ENCODE measurements at places on chromosomes 6 and 20. TPM values are rescaled to one million over a fixed set of nuclear protein-coding genes. Genes with fewer than 3 reads are reported as not detected.

DNA sequence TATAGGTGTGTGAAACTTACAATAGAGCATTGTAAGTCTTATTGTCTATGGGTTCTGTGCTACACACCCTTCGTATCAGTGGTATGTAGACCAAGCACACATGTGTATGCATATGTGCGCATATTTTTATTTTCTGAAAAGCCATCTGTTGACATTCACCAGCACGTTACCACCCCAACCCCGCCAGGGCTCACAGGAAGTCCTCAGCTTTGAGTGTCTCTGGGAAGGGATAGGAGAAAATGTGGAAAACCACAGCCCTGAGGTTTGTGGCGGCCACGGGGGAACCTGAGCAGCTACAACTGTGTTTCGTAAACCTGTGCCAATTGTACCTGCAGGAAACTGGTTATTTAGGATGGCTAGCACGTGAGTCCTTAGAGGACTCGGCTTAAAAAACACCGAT, 123.3 kb upstream of the PHACTR3 start:
- H3K36me3 ChIP-seq: no peaks in the 10 kb centered on the region
- H3K4me3 ChIP-seq: no peak overlapping the region
- H3K27ac ChIP-seq: no peak overlapping the region

- no peak overlapping the region for H3K27ac ChIP-seq
- no peak for DNase-seq
- H3K4me3 ChIP-seq: no peak overlapping the region
- no peaks in the 10 kb centered on the region for H3K27me3 ChIP-seq
Measured at GRCh38 chr6:35587167-35587566, 74.5 kb upstream of the TULP1 start.

- H3K36me3 ChIP-seq: no peaks in the 10 kb centered on the region
- peaks cover 10% of the 10 kb centered on the region for H3K4me1 ChIP-seq
- H3K27me3 ChIP-seq: peaks cover 7% of the 10 kb centered on the region
- H3K27ac ChIP-seq: no peak overlapping the region
- DNase-seq: peak; percentile 45
Measured at GRCh38 chr20:58511861-58512260, 3.3 kb downstream of the APCDD1L start.

DNA sequence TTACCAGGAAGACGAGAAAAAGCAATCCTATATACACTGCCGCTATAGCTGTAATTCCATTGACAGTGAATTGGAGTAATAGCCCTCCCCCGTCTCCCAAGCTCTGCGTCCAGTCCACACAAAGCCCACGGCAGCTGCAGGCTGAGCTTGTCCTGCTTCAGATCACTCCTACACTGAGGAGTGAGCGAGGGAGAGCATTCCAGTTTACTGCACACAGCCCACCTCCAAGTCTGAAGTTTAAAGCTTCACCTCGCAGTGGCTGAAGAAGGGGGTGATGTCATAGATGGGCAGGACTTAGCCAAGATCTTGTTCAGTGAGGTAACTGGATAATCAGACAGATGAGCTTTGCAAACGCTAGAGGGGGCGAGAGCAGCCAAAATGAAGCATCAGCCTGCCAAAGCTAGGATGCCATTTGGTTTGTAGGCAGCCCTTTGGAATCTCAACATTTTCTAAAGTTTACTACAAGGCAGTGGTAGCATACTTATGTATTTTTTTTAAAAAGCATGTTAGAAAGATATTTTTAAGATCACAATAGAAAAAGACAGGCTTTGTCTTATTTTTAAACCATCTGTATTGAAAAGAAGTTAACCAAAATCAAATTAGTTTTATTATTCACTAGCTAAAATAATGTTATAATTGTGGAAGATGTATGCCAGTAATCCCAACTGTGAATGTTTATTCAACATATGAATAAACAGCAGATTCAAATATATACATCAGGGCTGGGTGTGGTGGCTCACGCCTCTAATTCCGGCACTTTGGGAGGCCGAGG, at the start of gene FLRT3:
FLRT3 (minus strand) TSS at position 213 of the 772 bp plus-strand sequence. CDS start 10,106 bp downstream, outside the sequence.
- DNase-seq: peak; percentile 88
- peaks cover 5% of the 10 kb centered on the region for H3K27me3 ChIP-seq
- no peaks in the 10 kb centered on the region for H3K4me1 ChIP-seq
- no peak within 1 kb of the TSS for H3K27ac ChIP-seq
- no peaks in the 10 kb centered on the region for H3K36me3 ChIP-seq

DNA sequence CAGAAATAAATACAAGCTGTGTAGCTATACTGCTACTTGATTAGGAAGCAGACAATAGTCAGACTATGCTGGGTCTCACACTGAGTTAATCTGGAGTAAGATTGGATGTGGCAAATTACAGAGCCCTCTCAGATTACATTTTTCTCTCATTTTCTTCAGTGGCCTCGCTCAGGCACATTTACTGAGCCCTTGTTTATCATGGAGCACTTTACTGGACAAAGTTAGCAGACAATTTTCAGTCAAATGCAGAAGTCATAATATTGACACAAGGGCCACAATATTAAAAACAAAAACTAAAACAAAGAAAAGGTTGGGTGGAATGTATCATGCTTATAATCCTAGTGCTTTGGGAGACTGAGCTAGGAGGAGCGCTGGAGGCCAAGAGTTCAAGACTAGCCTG, 95.0 kb upstream of the MAP3K7 start:
- no peaks in the 10 kb centered on the region for H3K36me3 ChIP-seq
- no peak for DNase-seq
- peaks cover 69% of the 10 kb centered on the region for H3K27me3 ChIP-seq
- no peak overlapping the region for H3K4me3 ChIP-seq

Gene KCNB1
- total RNA-seq: 0.81 TPM
